Foreskin keratinocyte (primary cell): ENCODE measurements at places on chromosomes 6 and 20.
A peak's percentile ranks its signal among the peaks of the same experiment; 100 is the strongest.

GRCh38 chr6:129748901-129749748 lies 39.1 kb upstream of the ARHGAP18 start:
- DNase-seq, result peak; percentile 76

- no peak for DNase-seq
Observed at GRCh38 chr6:20571261-20571660, 37.0 kb downstream of the CDKAL1 start.

DNA sequence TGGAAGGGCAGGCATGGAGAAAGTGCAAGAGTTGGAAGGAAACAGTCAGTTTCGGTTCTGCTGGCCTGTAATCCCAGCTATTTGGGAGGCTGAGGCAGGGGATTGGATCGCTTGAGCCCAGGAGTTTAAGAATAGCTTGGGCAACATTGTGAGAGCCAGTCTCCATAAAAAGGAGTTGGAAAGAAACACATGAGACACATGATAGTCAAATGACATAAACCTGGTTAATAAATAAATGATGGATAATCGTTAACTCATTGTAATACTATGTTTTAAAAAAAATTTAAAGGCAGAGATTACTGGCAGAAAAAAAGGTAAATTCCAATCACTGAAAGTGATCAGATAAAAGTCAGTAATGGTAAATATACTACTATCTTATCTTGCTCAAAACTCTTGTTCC lies 37.2 kb upstream of the PHACTR1 start:
- DNase-seq, result no peak

DNA sequence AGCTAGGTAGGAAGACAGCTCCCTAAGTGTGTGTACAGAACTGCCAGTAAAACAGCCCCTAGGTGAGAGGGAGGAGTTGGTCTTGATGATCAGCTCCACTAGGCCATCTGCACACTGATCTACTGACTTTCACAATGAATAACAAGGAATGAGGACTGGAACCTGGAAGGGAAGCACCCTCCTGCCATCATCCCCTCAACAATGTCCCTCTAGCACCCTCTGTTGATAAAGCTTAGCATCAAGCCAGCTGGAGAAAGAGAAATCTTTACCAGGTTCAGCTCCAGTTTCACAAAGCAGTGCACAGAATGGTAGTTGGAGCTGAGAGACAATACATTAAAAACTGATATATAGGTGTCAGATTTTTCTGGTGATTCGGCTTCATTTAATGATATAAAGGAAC lies 57.2 kb upstream of the IRAK1BP1 start:
- DNase-seq, result peak; percentile 75

- no peak for DNase-seq
Observed at GRCh38 chr6:42988486-42989020, 4.2 kb downstream of the PPP2R5D start.

- no peak for DNase-seq
Observed at GRCh38 chr20:12223057-12223456, 305.4 kb downstream of the BTBD3 start.

DNA sequence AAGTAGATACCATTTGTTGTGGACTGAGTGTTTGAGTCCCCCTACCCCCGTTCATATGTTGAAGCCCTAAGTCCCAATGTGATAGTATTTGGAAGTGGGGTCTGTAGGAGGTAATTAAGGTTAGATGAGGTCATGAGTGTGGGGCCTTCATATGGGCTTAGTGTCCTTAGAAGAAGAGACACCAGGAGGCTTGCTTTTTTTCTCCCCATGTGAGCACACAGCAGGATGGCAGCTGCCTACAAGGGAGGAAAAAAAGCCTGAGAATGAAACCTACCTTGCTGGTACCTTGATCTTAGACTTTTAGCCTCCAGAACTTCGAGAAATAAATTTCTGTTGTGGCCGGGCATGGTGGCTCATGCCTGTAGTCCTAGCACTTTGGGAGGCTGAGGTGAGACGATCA lies 67.9 kb upstream of the TULP4 start:
- DNase-seq, result no peak

GRCh38 chr6:76644231-76644630 lies 571.8 kb upstream of the IMPG1 start:
- DNase-seq, result peak; percentile 21

- no peak for DNase-seq
Observed at GRCh38 chr6:125887372-125887771, 69.2 kb upstream of the HINT3 start.

DNA sequence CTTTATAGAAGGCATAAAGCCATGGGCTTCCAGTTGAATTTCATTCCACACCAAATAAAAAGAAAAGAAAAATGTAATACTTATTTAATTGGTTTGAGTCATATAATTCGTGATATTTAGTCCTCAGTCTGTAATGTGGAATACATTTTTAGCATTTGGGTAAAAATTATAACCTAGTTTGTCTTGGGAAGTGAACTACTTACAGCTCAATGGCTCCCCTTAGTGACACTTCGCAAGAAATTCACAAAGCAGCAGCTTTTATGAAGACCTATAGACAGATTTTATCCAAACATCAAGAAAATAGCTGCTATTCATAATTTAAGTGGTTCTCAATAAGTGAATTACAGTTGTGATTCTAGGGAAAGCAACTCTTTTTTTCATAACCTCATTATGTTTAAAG lies 72.1 kb downstream of the RSPO3 start:
- no peak for DNase-seq

DNA sequence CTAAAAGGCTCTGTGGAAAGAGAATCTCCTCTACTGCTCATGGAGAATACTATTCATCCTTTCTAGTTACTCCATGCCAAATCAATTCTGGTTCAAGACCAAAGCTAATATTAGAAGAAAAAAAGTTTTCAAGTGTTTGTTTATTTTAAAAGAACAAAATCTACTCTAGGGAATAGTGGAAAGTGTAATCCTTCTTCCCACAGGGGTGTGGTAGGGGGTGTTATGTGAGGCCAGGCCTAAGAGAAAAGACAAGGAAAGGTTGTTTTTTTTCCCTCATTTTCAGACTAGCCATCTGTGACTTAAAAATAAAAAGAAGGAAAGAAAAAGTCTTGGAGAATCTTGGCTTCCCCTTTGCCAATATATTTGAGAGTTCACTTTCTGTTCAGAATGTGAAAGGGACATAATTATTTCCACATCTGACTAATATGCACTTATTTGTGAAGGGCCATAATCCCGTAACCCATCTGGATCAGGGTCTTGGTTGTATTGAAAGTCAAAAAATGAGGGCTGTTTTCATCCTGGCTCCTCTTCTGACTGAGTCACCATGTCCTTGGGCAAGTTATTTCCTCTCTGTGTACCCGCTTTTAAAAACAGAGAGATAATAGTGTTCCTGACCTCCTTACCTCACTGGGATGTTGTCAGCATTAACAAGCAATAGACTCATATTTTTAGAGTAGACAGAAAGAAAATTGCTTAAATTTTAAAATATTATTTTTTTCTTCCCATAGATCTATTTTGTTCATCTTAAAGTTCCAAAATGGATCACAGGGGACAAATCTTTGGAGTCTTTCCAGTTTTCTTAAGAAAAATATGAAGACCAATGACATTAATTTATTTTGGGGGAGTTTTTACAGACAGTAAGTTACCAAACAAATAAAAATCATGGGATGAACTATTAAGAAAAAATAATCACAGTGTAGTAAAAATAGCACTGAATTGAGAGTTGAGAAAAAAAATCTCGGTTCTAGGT lies 233.7 kb downstream of the IBTK start:
- peak; percentile 59 for DNase-seq

DNA sequence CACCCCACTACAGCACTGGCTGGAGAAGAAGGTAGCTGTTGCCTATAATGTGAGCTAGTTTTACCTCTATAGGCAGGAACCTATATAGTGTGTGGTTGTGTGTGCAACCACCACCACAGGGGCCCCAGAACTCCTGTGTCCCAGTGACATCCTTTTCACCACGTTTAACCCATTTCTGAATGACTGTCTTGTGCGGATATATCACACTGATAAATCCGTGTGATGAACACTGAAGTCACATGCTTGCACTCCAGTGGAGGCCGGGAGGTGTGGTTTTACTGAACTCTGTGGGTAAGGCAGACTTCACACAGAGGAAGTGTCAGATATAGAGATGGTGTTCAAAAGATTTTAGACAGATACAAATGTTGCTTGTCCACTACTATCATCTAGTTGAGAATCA lies 32.5 kb downstream of the SDHAF4 start:
- DNase-seq, result no peak

DNA sequence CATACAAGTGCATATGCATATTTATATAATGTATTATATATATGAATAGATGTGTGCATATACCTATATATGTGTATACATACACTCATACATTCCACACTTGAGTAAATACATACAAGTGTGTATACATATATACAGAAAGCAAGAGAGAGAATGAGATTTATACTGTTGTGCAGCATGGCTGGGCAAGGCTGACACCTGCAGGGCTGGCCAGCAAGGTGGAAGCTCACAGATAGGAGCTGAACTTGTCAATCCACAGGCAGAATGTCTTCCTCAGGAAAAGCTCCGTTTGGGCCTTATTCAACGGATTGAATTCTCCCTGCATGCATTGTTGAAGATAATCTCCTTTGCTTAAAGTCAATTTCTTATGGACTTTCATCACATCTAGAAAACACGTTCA lies 256.7 kb downstream of the ZNF217 start:
- no peak for DNase-seq

DNA sequence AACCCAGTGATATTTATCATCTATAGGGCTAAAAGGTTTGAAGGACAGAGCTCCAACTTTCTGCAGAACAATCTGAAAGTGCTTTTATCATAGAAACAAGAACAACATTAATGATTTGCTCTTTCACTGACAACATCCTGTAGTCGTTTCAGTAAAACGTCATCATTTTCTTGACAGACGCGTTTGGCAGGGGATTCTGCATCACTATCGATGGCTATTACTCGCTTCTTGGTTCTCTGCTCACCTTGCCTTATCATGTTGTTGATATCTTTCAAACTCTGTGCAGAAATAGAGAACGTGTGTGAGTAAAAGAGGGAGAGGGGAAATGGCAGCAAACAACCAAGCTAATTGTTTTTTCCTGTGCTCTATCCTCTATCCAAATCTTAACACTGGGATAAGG lies 47.1 kb upstream of the SAMHD1 start:
- no peak for DNase-seq

GRCh38 chr20:39751557-39752137 lies 789.5 kb downstream of the DHX35 start:
- no peak for DNase-seq

GRCh38 chr20:58702859-58703648 lies 10.5 kb downstream of the NPEPL1 start:
- no peak for DNase-seq

DNA sequence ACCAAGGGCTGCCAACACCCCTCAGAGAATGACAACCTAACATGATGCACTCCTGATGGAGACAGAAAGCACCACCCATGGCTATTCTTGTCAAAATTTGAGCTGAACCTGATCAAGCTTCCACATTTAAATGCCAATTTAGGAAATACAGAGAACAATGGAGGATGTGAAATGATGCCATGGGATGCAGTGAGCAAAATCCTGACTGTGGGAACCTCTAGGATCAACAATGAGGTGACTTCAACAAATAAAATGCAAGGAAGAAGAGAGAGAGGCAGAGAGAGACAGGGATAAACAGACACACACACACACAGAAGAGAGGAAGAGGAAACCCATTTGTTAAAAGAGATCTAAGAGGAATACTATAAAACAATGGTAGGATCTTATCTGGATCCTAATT lies 119.6 kb upstream of the NUP153 start:
- DNase-seq, result no peak

DNA sequence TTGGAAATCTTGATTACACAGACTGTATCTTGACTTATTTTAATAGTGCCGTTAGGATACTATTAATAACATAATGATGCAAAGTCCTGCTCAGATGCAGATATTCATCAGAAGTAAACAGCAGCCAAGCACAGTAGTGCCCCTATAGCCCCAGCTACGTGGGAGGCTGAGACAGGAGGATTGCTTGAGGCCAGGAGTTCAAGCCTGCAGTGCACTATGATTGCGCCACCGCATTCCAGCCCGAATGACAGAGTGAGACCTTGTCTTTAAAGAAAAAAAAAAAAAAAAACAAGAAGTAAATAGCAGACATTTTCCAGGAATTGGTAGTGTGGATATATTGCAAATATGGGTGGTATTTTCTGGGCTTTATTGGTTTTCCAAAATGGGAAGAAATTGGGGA lies 61.8 kb downstream of the TULP4 start:
- DNase-seq, result no peak
